Stimulated activated CD4-positive, alpha-beta T cell treated with anti-CD3 and anti-CD28 coated beads, Interleukin-15, amount 100 ng/mL, for 1 hour (primary cell): ENCODE measurements at places on chromosomes 3 and 15.

DNA sequence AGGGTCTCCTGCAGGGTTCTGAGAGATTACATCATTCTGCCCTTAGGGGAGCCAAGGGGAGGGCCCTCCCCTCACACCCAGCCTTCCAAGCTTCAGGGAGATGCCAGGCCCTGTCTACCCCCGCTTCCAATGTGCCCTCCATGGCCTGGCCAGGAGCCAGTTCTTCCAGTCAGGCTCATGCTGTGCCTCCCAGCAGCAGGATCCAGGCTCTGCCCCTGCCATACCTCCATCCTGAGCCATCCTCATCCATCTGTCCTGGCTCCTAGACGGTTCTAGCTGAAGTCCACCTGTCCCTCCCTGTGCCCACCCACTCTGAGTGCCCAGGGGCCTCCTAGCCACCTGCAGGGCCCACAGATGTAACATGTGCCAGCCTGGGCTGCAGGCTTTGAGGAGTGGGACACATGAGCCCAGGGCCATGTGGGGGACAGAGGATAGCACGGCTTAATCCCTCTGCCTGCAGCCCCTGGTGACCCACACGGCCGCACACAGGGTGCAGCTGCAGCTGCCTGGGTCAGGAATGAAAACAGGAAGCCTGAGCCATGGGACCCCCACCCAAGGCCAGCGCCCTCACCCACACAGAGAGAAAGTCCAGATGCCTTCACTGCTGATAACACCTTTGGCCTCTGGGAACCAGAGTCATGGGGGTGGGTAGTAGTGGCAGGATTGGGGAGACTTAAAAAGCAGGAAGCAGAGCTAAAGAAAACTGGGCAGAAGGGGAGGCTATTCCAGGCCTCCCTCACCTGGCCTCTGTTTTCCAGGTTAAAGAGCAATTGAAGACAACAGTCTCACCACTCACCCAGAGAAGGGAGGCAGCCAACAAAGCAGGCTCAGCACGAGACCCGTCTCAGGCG, 11.8 kb downstream of the PLCD1 start:
- DNase-seq, result no peak

GRCh38 chr15:31392761-31393401, 66.2 kb downstream of the KLF13 start:
- DNase-seq, result no peak

- no peak for DNase-seq
These were observed 29.0 kb upstream of the BCL6 start for GRCh38 chr3:187774185-187774789.

GRCh38 chr3:27081566-27081965, 287.6 kb downstream of the NEK10 start:
- no peak for DNase-seq

- DNase-seq, result no peak
These were observed 17.3 kb downstream of the FAM174B start for GRCh38 chr15:92638291-92638708.

- DNase-seq, result no peak
These were observed 210.8 kb upstream of the NR2E3 start for GRCh38 chr15:71599418-71600151.

DNA sequence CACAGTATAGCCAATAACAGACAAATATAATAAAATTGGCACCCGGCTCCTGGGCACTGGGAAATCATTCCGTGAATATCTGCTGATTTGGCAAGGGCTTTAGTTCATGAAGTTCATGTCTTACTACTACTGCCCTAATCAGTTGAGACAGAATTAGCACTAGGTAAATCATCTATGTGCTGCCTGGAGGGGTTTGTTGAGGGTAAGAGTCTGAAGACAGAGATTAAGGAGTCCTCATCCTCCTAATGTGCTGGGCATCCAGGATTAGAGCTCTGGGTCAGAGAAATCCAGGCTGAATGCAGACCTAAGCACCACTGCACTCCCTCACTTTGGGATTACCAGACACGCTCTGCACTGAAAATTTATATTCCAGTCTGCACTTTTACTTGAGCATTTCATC, 2.0 kb downstream of the SAMD7 start:
- DNase-seq, result no peak

GRCh38 chr3:129614927-129615363, 8.5 kb upstream of the PLXND1 start:
- DNase-seq, result no peak

- no peak for DNase-seq
These were observed 54.8 kb downstream of the CCDC54 start for GRCh38 chr3:107432013-107432515.

DNA sequence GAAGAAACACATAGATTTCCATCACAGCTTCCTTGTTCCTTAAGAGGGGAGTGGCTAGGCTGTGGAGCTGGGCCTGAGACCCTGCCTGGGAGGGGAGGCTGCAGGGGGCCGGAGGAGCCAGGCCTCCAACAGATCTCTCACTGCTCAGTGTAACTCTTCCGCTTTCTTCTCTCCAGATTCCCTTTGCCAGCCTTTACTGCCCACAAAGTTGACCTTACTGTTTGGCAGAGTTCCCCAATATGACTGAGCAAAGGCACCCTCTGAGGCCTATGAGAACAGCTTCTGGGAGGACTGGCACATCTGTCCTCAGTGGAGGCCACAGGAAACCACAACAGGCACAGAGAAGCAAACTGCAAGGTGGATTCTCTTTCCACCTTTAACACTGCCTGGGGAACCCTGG, 38.1 kb downstream of the SLCO2A1 start:
- no peak for DNase-seq

DNA sequence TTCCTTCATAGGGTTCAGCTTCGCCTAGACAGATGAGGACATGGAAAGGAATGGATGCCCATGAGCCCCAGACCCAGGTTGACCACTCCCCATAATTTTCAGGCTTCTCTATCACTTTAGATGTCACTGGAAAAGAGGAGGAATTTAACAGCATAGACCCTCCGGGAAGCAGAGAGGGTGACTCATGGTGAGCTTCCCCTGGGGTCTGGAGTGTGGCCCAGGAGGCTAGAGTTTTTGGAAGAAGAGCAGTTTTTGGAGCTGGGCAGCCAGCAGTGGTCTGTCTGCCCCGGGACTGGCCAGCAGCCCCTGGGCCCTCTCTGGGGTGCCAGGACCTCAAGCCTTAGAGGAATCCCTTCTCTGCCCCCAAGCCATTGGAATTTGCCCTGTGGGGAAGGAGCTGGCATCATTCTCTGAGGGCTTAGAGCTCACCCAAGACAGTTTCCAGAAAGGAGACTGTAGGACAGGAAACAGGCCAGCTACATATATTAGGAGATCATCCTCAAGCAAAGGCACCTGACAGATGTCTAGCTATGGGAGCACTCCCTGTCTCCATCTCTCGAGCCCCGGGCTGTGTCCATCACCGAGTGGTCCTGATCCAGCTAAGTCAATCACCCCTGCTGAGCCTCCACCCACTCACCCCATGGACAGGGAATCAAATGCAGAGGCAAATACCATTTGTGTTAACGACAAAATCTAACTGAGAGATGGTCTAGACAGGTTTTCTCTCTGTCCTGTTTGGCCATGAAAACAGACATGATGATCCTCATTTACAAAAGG, 67.3 kb downstream of the MEGF11 start:
- no peak for DNase-seq

GRCh38 chr15:73345658-73346057, 23.1 kb downstream of the HCN4 start:
- no peak for DNase-seq

GRCh38 chr3:99970198-99970597, 144.1 kb downstream of the FILIP1L start:
- DNase-seq, result no peak

GRCh38 chr15:57320631-57321220, 55.6 kb upstream of the CGNL1 start:
- no peak for DNase-seq

GRCh38 chr3:132253262-132253878, 63.8 kb upstream of the ACP3 start:
- no peak for DNase-seq

DNA sequence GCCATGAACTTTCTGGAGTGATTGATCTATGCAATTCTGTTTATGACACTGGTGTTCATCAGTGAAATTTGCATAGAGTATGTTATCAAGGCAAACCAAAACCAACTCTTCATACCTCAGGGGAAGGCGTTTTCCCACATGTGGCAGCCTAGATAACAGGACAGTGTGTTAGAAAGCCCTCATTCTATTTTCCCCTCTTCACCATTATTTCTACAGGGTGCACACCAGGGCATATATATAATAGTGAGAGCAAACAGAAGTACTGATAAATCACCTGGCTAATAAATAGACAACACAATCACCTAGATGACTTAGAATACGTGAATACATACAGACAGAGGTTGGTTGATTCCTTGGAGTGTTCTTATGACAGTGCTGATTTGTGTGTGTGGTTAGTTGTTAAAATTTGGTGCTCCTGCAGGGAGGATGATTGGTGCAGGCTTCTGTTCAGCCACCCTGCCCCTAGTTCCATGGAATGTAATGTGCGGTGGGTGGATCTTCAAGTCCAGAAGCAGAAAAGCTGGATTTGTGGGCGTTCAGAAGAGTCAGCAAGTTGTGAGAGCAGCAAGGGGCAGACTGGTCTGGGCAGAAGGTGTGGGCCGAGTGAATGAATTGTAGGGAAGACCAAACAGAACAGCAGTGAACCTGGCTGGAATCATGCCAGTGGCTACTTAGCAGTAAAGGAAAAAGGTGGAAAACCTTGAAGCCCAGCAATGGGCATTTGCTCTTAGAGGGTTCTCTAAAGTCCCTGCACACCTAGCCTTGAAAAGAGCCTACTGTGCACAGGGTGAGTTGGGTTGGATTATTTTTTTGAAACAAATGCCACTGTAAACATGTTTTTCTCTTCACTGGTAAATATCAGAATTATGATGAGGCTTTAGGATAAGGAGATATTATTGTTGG, 11.7 kb upstream of the RARRES1 start:
- DNase-seq, result no peak

- no peak for DNase-seq
These were observed 151.6 kb upstream of the MEF2A start for GRCh38 chr15:99413955-99414754.

- DNase-seq, result no peak
These were observed 131.5 kb downstream of the TGFBR2 start for GRCh38 chr3:30737743-30738499.

- no peak for DNase-seq
These were observed 4.0 kb upstream of the A4GNT start for GRCh38 chr3:138136201-138136600.

GRCh38 chr3:106339551-106339950, 470.7 kb upstream of the CBLB start:
- DNase-seq, result no peak

- no peak for DNase-seq
These were observed 416.7 kb upstream of the SEMA6D start for GRCh38 chr15:47300596-47300995.

DNA sequence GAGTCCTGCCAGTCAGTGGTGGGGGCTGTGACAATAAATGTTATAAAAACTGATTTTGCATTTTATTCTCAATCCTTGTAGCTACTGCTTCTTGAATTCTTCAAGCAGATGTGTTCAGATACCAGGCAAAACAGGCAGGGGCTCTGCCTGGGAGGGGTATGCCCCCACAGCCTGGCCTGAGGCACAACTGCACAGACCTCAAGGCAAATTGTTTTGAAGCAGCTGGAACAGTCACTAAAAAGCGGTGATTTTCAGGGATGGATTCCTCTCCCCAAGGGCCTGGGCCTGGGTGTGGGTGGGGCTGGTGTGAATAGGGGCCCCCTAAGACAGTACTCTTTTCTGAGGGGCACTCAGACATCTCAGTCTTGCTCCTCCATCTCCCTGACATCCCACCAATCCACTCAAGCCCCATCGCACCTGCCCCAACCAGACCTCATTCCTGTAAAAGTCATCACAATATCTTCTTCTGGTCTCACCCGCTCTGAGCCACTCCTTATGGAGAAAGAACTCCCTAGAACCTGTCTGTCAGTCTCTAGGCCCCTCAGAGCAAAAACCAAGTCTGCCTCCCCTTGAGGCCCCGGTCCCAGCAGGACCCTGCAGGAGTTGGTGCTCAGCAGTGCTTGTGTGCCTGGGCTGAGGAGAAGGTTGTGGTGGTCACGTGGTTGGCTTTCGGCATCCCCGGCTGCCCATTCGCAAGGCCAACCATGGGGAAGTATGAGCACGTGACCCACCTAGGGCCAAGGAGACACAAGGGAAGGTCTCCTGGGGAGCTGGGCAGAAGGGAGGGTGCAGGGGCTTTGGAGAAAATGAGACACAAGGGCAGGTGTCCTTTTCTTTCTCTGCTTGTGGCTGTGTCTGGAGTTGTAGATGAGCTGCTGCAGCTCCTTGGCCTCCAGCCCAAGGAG, 2.9 kb upstream of the PSTPIP1 start:
- DNase-seq, result no peak

DNA sequence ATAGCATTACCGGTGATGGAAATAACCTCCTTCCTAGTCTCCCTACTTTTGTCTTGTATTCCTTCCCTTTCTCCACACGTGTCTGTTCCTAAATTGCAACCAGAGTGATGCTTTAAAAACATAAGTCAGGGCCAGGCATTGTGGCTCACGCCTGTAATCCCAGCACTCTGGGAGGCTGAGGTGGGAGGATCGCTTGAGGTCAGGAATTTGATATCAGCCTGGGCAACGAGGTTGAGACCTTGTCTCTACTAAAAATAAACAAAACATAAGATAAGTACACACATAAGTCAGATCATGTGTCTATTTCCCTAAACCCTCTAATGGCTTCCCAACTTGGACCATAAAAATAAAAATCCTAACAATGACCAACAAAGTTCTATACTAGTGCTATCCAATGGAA, 18.4 kb downstream of the ARMC8 start:
- no peak for DNase-seq
